Activated naive CD4-positive, alpha-beta T cell (primary cell): ENCODE measurements at places on chromosomes 12 and 14.

DNA sequence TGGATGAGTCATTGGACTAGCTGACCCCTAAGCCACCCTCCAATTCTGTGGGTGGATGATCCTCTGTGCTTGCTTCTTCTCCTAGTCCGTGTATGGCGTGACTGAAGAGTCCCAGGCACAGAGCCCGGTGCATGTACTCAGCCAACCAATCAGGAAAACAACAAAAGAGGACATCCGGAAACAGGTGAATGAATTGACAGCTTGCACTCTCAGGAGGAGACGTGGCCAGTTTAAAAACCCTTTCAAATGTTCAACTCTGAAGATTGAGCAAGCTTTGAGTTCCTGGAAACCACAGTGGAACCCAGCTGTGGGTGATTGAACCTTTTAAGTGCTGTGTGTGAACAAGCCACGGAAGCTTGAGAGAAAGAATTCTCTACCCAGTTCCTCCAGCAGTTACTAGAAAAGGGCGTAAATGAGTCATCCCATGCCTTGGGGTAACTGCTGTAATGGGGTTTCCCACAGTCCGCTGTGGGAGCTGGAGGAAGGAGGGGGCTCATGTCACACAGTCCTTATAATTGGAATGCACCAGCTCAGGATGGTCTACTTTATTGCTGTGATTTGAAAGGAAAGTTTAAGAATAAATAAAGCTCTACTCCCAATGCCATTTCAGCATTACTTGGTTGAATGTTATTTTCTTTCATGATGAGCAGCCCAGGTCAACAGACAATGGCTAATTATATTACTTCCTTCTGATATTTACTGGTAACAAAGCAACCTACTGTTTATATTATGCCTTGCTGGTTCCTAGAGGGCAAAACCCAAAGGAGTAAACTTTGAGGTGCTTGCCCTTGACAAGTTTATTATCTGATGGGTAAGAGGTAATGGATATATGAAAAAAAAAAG lies 417.0 kb downstream of the DPF3 start:
- DNase-seq, result no peak

DNA sequence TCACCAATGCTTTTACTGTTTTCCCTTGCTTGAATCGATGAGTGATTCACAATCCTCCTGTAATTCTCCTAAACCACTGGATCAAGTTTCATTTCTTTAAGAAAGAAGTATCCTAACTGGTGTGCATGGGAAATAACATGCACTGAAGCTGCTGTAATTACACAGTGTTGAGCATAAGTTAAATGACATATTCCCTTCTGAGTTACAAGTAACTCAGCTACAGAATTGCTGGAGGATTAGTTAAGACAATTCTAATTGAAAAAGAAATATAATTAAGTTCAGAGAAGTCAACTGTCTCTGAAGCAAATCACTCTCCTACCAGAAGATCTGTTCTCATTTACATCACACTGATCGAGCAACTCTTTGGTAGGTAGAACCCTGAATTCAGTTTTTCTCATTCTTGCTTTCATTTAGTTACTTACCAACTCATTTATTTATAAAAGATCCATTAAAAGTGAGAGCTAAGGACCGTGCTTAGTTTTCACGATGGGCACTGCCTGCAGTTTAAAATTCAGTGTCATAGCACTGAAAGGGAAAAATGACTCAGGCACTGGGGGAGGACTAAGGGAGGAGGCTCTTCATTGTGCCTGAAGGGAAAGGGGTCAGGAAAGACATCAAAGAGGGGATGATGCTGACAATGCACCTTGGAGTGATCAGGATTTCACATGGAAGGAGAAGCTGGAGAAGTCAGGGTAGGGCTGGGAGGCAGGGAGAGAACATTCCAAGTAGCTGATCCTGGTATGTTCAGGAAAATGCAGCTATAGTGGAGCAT lies 327.2 kb downstream of the EMP1 start:
- DNase-seq, result no peak

GRCh38 chr12:109157986-109158385 lies 41.6 kb downstream of the ACACB start:
- DNase-seq, result no peak

- no peak for DNase-seq
Observed at GRCh38 chr12:79227091-79227490, 362.5 kb downstream of the SYT1 start.

DNA sequence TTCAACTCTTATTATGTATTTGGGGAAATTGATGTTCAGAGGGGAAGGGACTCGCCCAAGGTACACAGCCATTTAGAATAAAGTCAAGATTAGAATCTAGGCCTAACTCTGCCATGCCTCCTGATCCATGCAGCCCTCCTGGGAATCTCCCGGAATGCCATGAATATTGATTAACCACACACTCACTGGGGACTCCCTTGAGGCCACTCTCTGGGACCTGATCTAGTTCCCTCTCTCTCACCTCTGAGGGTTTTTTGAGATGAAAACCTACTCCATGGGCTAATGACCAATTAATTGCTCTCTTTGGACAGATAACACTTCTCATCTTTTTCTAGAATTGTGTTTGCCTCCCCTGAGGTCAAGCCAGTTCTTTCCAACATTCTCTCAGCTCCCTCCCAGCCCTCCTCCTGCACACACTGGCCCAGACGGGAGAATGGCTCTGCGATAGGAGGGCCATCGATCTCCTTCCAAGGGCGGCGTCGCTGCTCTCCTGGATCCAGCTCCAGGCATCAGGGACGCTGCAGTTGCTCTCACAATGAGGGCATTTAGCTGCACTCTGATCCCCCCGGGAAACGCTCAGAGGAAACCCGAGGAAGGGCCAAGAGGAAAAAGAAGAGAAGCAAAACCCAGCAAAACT lies 22.6 kb downstream of the WSCD2 start:
- no peak for DNase-seq

DNA sequence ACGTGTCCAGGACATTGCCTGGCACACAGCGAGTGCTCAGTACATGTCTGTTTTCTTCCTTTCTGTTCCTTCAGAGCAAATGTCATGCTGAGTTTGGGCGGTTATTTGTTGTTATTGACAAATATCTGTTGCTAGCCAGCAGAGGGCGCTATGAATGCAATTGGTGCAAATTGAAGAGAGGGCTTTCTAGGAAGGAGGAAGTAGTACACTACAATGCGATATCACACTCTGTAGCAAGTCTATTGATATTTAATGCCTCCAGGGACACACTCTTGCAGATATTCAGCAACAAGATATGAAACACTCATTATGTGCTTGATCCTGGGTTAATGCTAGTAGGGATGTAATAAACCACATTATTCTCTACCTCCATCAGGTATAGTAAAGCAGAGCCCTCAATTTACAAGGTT lies 267.3 kb upstream of the SRRM4 start:
- DNase-seq, result no peak

- DNase-seq, result no peak
Observed at GRCh38 chr14:56087671-56088471, 30.3 kb upstream of the PELI2 start.

GRCh38 chr14:93538413-93538812 lies 107.7 kb downstream of the UNC79 start:
- DNase-seq, result no peak

DNA sequence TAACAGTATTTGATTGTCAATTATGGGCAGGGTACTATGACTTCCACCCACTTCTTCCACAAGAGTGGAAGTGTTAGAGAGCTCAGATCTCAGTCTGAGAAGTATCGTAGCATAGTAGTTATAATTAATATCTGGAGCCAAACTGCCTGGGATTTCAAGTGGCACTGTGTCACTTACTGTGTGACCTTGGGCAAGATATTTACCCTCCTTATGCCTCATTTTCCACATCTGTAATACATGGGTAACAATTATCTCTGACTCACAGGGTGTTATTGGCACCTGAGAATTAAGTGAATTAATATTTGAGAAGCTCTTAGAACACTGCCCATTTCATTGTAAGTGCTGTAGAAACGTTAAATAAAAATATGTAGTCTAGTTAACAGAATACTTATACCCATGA lies 11.5 kb downstream of the RAB21 start:
- no peak for DNase-seq

DNA sequence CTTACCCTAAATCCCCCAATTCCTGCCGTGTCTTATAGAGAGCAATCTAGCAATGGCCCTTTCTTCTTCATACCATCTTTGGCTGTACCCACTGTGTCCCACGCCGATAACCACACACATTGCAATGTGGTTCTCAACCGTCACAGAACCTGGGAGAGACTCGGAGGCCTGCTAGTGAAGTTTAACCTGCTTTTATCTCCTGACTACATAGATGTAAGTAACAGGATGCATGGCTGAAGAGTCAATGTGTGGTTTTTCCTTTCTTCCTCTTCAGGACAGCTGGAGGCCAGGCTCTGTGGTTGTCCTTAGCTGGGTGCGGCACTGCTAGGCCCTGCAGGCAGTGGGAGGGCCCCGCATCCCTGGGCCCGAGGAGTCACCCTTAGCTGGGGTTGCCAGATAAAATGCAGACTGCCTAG lies 51.3 kb downstream of the ZNF664 start:
- no peak for DNase-seq
